ENCODE measurements at places on chromosomes 6 and 20. TPM values are rescaled to one million over a fixed set of nuclear protein-coding genes. Genes with fewer than 3 reads are reported as not detected.

LIN28B gene
- not detected for total RNA-seq

GCNT2 gene
- total RNA-seq = 2.5 TPM

- H3K4me3 ChIP-seq = no peak overlapping the region
- H3K4me1 ChIP-seq = peaks cover 2% of the 10 kb centered on the region
- no peak for DNase-seq
- H3K36me3 ChIP-seq = no peaks in the 10 kb centered on the region
- H3K27me3 ChIP-seq = no peaks in the 10 kb centered on the region
Observed at GRCh38 chr6:53175027-53175426, 26.4 kb upstream of the GCM1 start.

GRCh38 chr6:18503593-18504231 is 116.6 kb downstream of the RNF144B start:
- H3K27ac ChIP-seq = no peak overlapping the region
- H3K36me3 ChIP-seq = no peaks in the 10 kb centered on the region
- H3K27me3 ChIP-seq = peaks cover 13% of the 10 kb centered on the region
- no peak overlapping the region for H3K4me3 ChIP-seq
- DNase-seq = peak; percentile 74
- H3K4me1 ChIP-seq = peaks cover 1% of the 10 kb centered on the region

DNA sequence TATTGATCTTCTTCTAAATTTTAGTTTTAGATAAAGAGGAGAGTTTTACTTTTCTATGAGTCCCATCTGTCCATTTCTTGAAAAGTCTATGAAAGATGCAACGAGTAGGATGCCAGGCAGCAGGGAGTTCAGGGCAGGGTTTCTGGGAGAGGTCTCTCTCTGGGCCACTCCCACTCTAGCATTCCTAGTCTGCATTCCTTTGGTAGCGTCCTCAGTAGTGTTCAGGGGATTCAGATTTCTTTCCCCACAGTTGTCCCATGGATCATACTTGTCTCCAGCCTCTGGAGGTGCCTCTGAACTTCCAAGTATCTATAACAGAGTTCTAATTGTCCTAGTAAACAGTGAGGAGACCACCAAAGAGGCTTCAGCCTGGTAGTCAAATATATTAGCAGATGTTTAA is 225.3 kb downstream of the RIMS1 start:
- no peak for DNase-seq
- no peaks in the 10 kb centered on the region for H3K27me3 ChIP-seq
- no peaks in the 10 kb centered on the region for H3K4me1 ChIP-seq
- no peak overlapping the region for H3K27ac ChIP-seq
- H3K36me3 ChIP-seq = no peaks in the 10 kb centered on the region

Data from activated CD4-positive, alpha-beta T cell treated with anti-CD3 and anti-CD28 coated beads, Interleukin-2, amount 10 ng/mL, durations not matched to agents 24 days and 14 days (primary cell).